ENCODE measurements at places on chromosomes 12 and 14.

- no peak for DNase-seq
Observed at GRCh38 chr14:22837114-22837749, 847 bp downstream of the MMP14 start.

- DNase-seq = no peak
Observed at GRCh38 chr14:48035836-48036235, 360.4 kb upstream of the MDGA2 start.

- DNase-seq = no peak
Observed at GRCh38 chr12:93317227-93317626, 60.5 kb upstream of the NUDT4 start.

GRCh38 chr14:36132826-36133225, 43.7 kb downstream of the PTCSC3 start:
- no peak for DNase-seq

- DNase-seq = no peak
Observed at GRCh38 chr12:110256780-110257431, 24.1 kb upstream of the ATP2A2 start.

GRCh38 chr12:3523058-3523457, 32.1 kb downstream of the PRMT8 start:
- no peak for DNase-seq

GRCh38 chr12:16349131-16349460, 1.7 kb downstream of the MGST1 start:
- DNase-seq = no peak

GRCh38 chr12:23834076-23834475, 115.4 kb downstream of the SOX5 start:
- no peak for DNase-seq

DNA sequence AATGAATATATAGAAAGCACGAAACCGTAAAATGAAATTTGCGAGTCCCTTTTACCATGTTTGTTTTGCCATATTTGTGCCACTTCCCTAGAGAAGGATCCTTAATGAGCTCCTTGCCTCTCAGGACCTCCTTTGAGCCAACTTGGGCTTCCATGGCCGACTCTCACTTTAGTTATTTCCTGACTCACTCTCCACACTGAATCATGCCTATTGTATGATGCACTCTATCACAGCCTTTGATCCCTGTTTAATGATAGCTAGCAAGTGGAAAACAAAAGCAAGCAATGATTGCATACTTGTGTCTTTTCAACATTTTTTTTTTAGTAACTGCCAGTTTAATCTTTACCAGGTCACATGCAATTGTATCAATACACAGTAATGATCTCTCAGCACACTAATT, 153.2 kb downstream of the CCER1 start:
- no peak for DNase-seq

- no peak for DNase-seq
Observed at GRCh38 chr12:105977236-105977635, 161.5 kb downstream of the NUAK1 start.

- no peak for DNase-seq
Observed at GRCh38 chr14:47675466-47676314, at the start of gene MDGA2. Gene MDGA2, minus strand, starts transcription at chr14:47675605.

DNA sequence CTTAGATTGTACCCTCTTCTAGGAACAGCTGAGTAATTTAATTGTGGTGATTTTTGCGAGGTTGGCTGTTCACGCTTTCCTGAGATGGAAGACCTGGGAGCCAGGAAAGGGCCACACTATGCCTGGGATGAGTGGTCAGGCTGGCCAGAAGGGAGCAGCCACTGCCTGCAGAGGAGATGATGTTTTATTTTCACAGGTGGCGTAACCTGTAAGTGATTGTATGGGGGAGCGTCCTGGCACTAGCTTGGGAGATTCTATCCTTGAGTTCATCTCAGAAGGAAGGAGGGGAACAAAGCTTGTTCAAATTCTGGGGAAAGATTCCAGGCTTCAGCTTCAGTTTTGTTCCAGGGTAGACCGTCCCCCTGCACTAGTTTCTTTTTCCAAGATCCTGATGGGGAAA, 1.2 kb downstream of the RPH3A start:
- DNase-seq = no peak

DNA sequence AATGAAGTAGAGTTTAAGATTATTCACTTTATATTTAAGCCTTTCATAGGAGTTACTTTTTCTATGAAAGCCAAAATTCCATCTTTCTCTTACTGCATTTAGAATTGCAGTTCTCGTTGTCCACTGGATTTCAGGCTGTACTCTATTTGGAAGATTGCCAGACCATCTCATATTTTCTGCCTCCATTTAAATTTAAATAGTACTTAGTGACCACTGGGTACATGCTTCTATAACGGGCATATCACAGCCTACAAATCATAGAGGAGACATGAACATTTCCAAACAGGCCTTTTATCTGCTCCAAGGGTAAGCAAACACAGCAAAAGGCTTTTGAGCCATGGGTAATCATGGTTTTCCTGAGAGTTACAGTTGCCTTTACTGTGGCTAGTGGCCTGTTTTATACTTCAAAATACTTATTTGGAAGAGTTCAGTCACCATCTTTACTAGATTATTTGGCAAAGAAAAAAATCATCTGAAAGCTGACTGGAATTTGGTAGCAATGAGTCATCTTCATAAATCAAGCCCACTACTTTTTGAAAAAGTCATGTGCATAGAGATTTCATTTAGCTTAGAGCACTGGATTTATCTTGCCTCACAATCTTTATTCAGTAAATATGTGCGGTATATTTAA, 15.7 kb downstream of the ANO6 start:
- no peak for DNase-seq

- no peak for DNase-seq
Observed at GRCh38 chr12:22037947-22038346, 8.1 kb upstream of the CMAS start.

DNA sequence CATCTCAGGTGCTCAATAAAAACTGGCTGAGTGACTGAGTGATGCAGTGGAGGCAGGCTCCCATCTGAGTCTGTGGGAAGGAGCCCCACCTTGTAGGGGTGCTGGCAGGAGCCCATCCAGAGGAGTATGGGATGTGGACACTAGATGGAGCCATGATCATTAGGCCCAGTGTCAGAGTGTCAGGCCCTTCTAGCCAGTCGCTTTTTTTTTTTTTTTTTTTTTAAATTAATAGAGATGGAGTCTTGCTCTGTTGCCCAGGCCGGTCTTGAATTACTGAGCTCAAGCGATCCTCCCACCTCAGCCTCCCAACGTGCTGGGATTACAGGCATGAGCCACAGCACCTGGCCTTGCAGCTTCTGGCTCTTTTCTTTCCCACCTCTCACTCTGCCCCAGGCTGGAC, 11.5 kb downstream of the RITA1 start:
- no peak for DNase-seq

- no peak for DNase-seq
Observed at GRCh38 chr12:49503674-49504180, 35.1 kb upstream of the KCNH3 start.

GRCh38 chr12:29733060-29733459, 50.7 kb downstream of the TMTC1 start:
- DNase-seq = no peak

DNA sequence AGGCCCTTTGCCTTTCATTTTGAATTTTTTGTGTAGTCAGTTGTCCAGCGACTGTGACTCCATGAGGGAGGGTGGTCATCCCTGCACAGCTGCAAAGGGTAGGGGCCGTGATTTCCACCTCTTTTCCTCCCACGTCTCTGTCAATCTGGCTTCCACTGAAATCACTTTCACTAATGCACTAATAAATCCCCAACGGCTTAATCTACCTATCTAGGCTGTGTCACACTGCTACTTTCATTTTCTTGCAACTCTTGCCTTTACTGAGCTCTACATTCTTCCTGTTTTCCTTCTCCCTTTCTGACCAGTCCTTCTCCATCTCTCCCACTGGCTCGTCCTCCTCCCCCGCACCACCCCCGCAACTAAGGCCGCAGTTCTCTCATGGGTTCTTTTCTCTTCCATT, 212.3 kb upstream of the FOXN3 start:
- DNase-seq = no peak

GRCh38 chr14:103569408-103569807, 6.6 kb downstream of the COA8 start:
- DNase-seq = no peak

GRCh38 chr12:92208613-92209121, 63.0 kb upstream of the BTG1 start:
- no peak for DNase-seq

- DNase-seq = no peak
Observed at GRCh38 chr14:104240434-104241157, 102.2 kb downstream of the KIF26A start.

GRCh38 chr12:64810831-64811230, 13.6 kb upstream of the TBC1D30 start:
- DNase-seq = no peak

GRCh38 chr12:11556682-11557081, 92.8 kb upstream of the ETV6 start:
- no peak for DNase-seq

All from stimulated activated CD4-positive, alpha-beta T cell treated with anti-CD3 and anti-CD28 coated beads, Interleukin-12 subunit alpha, Interleukin-12 subunit beta, amount 100 ng/mL, for 24 hours (primary cell).